ENCODE measurements at places on chromosomes 11 and 22. TPM values are rescaled to one million over a fixed set of nuclear protein-coding genes. Genes with fewer than 3 reads are reported as not detected.
A peak's percentile ranks its signal among the peaks of the same experiment; 100 is the strongest.

The ANKRD49 gene
- 15.0 TPM for total RNA-seq

The DGCR6 gene
- total RNA-seq: 2.0 TPM

The VWCE gene
- total RNA-seq: 17.2 TPM

The CCDC116 gene
- total RNA-seq: 0.66 TPM

The GGTLC3 gene
- total RNA-seq: not detected

The SHANK3 gene
- 4.7 TPM for total RNA-seq

The PLAAT2 gene
- total RNA-seq: 1.4 TPM

- no peaks in the 10 kb centered on the region for H3K36me3 ChIP-seq
- no peak overlapping the region for H3K4me3 ChIP-seq
- no peak overlapping the region for H3K27ac ChIP-seq
- no peak for DNase-seq
These were observed 12.6 kb downstream of the OMP start for GRCh38 chr11:77115181-77115611.

DNA sequence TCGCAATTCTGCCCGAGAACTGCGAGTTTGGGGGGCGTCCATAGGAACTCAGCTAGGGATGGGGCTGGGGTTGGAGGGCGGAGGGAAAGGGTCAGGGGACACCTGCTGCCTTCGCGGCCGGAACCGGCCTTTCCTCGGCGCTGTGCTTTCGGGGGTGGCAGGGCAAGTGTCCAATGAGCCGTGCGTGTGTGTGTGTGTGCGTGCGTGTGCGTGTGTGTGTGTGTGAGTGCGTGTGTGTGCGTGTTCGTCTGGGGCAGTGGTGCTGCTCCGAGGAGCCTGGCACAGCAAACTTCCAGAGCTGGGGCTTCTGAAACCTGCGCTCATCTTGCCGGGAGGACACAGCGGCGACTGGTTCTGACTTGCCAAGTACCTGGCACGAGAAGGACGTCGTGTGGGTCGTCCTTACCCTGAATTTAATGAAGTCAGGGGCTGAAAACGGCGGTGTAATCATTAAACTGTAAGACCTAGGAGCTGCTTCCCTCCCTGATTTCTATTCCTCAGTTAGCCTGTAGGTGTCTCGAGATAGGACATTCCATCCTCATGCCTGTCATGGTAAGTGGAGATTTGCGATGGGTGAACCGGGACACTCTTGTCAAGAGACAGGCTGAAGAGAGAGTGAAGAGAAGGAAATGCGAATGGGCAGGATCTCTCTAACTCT, 27.0 kb upstream of the AMOTL1 start:
- no peaks in the 10 kb centered on the region for H3K27me3 ChIP-seq
- DNase-seq: peak; percentile 54
- H3K36me3 ChIP-seq: no peaks in the 10 kb centered on the region
- H3K4me3 ChIP-seq: peak overlapping the region; percentile 50
- no peak overlapping the region for H3K27ac ChIP-seq
- H3K4me1 ChIP-seq: no peaks in the 10 kb centered on the region

DNA sequence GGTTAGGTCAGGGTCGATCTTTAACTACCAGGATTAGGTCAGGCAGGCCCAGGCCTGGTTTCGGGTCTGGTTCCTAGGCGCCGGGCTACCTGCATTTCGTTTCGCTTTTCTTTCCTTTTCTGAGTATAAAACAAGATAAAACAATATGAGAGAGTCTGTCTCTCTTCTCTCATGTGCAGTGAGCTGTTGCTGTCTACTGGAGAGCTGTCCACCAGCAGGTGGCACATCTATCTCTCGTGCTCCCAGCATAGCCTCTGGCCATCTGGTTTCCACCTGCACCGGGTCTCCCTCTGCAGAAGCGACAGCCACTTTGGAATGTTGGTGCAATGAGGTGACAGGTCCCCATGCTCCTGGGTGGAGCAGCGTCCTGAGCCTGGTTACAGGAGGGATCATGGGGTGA, 27.6 kb downstream of the RIBC2 start:
- H3K4me1 ChIP-seq: no peaks in the 10 kb centered on the region
- DNase-seq: peak; percentile 78

GRCh38 chr11:36230779-36231699, 58.2 kb downstream of the COMMD9 start:
- H3K36me3 ChIP-seq: no peaks in the 10 kb centered on the region
- H3K27ac ChIP-seq: no peak overlapping the region
- DNase-seq: no peak
- peaks cover 4% of the 10 kb centered on the region for H3K4me1 ChIP-seq
- H3K27me3 ChIP-seq: no peaks in the 10 kb centered on the region
- no peak overlapping the region for H3K4me3 ChIP-seq

GRCh38 chr11:121482231-121483129, 29.7 kb upstream of the SORL1-AS1 start:
- no peak overlapping the region for H3K27ac ChIP-seq
- H3K36me3 ChIP-seq: no peaks in the 10 kb centered on the region

GRCh38 chr11:86360775-86361395, 13.8 kb upstream of the CCDC81 start:
- no peak overlapping the region for H3K4me3 ChIP-seq
- no peaks in the 10 kb centered on the region for H3K27me3 ChIP-seq

DNA sequence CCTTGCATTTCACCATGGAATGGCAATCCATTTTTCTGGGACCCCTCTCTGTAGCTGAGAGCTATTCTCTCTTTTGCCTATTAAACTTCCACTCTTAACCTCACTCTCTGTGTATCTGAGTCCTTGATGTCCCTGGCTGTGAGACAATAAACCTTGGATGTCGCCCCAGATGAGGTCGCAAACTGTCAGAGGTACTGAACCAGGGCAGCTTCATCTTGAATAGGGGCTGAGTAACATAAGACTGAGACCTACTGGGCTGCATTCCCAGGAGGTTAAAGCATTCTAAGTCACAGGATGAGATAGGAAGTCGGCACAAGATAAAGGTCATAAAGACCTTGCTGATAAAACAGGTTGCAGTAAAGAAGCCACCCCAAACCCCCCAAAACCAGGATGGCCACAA, 68.0 kb downstream of the RSF1 start:
- DNase-seq: no peak
- H3K4me1 ChIP-seq: peaks cover 10% of the 10 kb centered on the region
- no peak overlapping the region for H3K4me3 ChIP-seq
- no peak overlapping the region for H3K27ac ChIP-seq
- H3K27me3 ChIP-seq: no peaks in the 10 kb centered on the region
- no peaks in the 10 kb centered on the region for H3K36me3 ChIP-seq

GRCh38 chr11:34640050-34640923, 19.4 kb downstream of the EHF start:
- no peak overlapping the region for H3K27ac ChIP-seq
- H3K27me3 ChIP-seq: no peaks in the 10 kb centered on the region
- no peaks in the 10 kb centered on the region for H3K4me1 ChIP-seq
- no peak overlapping the region for H3K4me3 ChIP-seq
- DNase-seq: no peak

DNA sequence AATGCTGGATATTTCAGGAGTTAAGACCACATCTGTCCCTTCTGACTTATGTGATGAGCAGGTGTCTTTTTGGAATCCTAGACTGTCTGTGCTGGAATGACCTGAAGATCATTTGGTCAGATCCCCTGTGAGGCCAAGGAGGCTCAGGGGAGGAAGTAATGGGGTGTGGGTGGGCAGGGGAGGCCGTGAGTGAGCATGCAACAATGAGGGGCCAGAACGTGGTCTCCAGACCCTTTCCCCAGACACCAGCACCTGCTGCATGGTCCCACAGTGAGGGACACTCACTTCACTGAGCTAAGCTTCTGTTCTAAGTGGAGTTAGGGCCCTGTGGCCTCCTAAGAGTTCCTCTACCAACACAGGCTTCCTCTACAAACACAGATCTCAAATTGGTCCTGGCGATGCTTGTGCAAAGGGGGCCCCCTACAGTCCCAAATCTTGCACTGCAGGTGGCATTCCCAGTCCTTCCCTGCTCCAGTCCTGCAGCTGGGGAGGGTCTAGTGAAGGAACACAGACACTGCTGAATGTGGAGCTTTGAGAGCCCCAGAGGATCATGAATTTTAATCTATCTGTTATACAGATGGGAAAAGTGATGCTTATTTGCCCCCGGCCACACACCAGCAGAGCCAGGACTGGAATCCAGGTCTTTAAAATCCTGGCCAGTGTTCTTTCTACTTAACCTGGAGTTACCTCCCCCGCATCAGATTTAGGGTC, 7.4 kb downstream of the USP2 start:
- DNase-seq: peak; percentile 81
- no peaks in the 10 kb centered on the region for H3K4me1 ChIP-seq
- no peaks in the 10 kb centered on the region for H3K27me3 ChIP-seq
- H3K4me3 ChIP-seq: no peak overlapping the region
- no peak overlapping the region for H3K27ac ChIP-seq

DNA sequence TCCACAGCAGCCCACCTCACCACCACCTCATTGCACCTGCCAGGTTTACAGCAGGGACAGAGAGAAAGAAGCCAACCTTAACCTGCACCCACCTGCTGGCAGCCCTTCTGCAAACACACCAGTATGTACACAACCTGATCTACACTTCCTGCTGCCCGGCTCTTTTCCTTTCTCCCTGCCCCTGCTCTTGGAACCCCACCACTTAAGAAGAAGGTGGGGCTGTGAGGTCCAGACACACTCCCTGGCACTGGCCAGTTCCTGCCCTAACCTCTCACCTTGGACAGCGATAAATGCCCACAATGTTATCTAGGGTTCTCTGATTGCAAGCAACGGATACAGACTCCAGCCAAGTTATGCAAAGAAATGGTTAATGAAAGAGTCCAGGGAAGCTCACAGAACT, 10.8 kb upstream of the SLC35C1 start:
- H3K36me3 ChIP-seq: no peaks in the 10 kb centered on the region
- no peaks in the 10 kb centered on the region for H3K27me3 ChIP-seq
- H3K4me3 ChIP-seq: no peak overlapping the region
- no peaks in the 10 kb centered on the region for H3K4me1 ChIP-seq
- H3K27ac ChIP-seq: no peak overlapping the region

- no peaks in the 10 kb centered on the region for H3K36me3 ChIP-seq
- no peaks in the 10 kb centered on the region for H3K27me3 ChIP-seq
- H3K4me1 ChIP-seq: no peaks in the 10 kb centered on the region
These were observed 986.9 kb upstream of the CHORDC1 start for GRCh38 chr11:91209751-91210150.

DNA sequence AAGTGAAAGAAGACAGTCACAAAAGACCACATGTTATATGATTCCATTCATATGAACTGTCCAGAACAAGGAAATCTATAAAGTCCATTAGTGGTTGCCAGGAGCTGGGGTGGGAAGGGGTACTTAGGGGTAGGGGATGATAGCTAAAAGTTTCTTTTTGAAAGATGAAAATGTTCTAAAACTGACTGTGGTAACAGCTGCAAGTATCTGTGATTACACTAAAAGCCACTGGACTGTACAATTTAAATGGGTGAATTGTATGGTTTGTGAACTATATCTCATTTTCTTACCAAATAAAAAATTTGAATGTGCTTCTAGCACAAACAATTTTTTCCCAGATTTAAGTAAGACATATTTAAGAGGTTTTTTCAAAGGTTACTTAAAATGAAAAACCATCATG, 22.1 kb downstream of the CHKA start:
- H3K27me3 ChIP-seq: no peaks in the 10 kb centered on the region
- no peak overlapping the region for H3K4me3 ChIP-seq

- no peak for DNase-seq
- no peak overlapping the region for H3K27ac ChIP-seq
- H3K27me3 ChIP-seq: no peaks in the 10 kb centered on the region
- no peaks in the 10 kb centered on the region for H3K4me1 ChIP-seq
These were observed 33.3 kb upstream of the ZC3H12C start for GRCh38 chr11:110059706-110060463.

GRCh38 chr22:17167486-17167885, 8.4 kb upstream of the HDHD5 start:
- DNase-seq: peak; percentile 45
- H3K27me3 ChIP-seq: no peaks in the 10 kb centered on the region

- H3K36me3 ChIP-seq: no peaks in the 10 kb centered on the region
- no peaks in the 10 kb centered on the region for H3K4me1 ChIP-seq
These were observed 293.0 kb downstream of the TBC1D22A start for GRCh38 chr22:47055461-47055860.

Data from ovary (tissue), 10 donors.